ENCODE measurements at places on chromosomes 11 and 22.

GRCh38 chr22:45207981-45208664 lies 32.6 kb downstream of the KIAA0930 start:
- DNase-seq, result no peak

GRCh38 chr11:108009497-108010370 lies 1.0 kb downstream of the CUL5 start:
- DNase-seq, result no peak

- no peak for DNase-seq
These were observed 25.1 kb upstream of the USP47 start for GRCh38 chr11:11816511-11817314.

DNA sequence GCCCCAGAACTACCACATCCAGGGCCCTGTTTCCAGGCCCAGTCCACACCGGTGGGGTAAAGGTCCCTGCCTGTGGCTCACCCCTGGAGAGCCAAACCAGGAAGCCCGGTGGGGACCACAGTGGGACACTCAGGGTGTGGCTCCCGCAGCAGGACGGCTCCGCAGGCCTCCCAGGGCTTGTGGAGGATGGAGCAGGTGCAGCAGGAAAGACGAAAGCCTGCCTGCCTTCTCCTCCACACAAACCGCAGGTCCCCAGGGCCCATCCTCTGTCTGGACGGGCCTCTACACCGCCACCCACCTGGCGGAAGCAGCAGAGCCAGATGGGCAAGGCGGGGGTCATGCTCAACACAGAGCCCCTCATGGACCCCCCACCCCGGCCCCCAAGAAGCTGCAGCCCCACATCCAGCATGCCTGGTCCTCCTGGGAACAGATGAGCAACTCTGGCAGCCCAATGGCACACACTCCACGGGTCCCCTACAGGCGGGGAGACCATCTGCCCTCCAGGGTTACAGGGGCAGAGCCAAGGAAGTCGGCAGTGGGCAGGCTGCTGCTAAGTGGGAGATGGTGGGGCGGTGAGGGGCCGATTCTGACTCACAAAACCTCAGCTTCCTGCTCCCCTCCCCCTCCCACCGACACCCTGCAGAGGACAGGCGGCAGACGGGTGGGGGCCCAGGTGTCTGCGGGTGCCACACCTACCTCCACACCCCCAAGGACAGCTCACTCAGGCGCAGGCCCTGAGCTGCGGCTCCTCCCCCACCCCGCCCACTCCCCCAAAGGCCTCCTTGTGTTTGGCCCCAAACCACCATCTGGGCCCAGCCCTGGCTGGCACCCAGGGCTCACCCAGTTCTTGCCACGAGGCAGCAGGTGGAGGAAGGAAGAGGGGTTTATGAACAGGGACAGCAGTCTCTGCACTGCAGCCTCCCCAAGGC lies 5.2 kb downstream of the SBF1 start:
- no peak for DNase-seq

Data from nucleus accumbens (tissue), 56 donors.